Effector memory CD4-positive, alpha-beta T cell (primary cell): ENCODE measurements at places on chromosomes 5 and 9.
A peak's percentile ranks its signal among the peaks of the same experiment; 100 is the strongest.

DNA sequence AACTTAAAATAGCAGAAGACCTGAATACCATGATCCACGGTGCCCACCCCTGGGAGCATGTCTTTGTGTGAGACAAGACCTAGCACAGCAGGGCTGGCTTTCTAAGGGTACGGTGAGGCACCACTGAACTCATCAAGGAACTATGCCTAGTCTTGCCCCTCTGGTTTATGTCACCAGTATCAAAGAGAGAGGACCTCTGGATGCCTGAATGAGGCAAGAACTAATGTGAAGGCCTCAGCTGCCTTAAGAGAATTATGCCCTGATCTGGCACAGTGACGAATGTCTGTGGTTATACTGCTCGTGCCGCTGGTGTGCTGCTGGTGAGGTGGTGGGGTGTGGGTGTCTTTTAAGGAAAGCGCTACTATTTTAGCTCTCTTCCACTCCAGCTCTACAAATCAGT is 23.0 kb downstream of the NREP start:
- DNase-seq = no peak

DNA sequence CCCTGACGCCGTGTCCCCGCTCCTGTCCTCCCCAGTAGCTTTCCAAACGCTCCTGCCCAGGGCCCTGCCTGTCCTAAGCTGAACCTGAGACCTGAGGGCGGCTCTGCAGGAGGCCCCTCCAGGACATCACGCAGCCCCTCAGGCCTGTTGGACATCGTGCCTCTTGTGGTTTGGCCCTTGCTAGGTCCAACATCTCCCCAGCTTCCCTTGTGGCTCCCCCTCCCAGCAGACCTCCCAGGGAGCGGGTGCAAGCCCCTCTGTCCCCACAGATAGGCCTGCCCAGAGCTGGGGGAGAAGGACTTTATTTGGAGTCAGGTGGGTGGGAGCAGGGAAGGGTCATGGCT is 4.1 kb downstream of the OBP2B start:
- DNase-seq = no peak

DNA sequence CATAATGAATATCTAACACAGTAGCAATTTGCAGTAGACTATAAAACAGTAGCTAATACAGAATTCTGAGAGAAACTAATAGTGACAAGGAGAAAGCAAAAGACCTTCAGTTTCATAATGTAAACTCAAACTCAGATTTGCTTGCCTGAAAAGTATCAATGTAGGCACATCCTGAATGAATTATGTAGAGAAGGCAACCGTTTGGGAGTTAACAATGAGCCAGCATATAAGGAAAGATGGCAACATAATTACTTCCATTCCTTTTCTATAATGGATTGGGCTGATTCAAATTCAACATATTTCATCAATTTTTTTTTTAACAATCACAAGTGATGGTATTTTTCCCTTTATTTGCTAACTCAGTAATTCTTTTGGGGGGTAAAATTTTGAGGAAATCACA is 261.6 kb downstream of the SEMA5A start:
- DNase-seq = no peak

GRCh38 chr9:20012232-20012631 is 223.4 kb upstream of the SLC24A2 start:
- no peak for DNase-seq

DNA sequence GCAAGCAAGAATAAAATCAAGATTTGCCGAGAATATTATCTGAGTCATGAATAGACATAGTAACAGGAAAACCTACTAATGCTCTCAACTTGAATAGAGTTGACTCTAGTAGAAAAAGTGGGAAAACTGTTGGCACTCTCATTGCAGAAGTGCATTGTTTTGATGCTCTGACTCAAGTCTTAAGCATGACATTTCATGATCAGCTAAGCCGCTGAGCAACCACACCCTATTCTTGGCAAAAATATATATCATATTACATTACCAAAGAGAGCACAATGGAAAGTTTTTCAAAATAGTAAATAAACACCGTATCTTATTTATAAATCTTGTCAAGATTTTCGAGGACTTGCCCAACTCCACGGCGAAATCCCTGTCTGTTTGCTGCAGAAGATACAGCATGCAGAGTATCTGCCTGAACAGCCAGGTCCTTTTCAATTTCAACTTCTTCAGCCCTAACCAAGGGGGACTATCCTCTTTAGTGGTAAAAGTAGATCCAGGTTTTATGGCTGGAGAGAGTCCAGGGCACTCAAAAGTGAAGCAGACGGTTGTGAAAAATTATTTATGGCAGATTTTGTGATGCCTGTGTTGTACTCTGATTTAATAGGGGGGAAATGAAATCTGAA is 13.9 kb upstream of the ADAMTSL1 start:
- no peak for DNase-seq

GRCh38 chr5:124056991-124057723 is 545.2 kb downstream of the CSNK1G3 start:
- DNase-seq = no peak

DNA sequence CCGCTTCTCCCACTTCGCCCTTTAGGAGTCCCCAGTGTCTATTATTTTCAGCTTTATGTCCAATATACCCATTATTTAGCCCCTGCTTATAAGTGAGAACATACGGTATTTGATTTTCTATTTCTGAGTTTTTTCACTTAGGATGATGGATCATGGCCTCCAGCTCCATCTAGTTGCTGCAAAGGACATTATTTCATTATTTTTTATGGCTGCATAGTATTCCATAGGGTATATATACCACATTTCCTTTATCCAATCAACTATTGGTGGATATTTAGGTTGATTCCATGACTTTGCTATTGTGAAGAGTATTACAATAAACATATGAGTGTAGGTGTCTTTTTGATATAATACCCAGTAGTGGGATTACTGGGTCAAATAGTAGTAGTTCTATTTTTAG is 162.9 kb downstream of the FER start:
- DNase-seq = no peak

GRCh38 chr5:173538654-173539053 is 77.8 kb downstream of the BOD1 start:
- no peak for DNase-seq

- no peak for DNase-seq
Measured at GRCh38 chr9:16236882-16237281, 633.6 kb downstream of the BNC2 start.

DNA sequence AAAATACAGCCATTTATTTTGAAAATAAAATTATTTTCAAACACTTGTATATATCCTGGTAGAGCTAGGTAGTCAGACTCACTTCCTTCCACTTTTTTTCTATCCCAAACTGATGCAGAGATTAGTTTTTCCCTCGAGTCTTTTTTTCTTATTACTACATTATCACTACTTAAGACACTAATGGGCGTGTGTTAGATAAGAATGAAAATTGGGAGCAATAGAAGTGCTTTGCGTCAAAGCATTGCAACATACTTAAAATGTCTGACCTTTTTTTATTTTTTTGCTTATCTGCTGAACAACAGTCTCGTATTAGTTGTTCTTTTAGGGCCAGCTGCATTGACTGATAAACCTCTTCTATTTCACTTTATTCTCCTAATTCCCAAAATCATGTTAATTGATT is 1278.7 kb downstream of the CDH12 start:
- no peak for DNase-seq

- DNase-seq = no peak
Measured at GRCh38 chr5:125337294-125337693, 590.9 kb upstream of the ZNF608 start.

- DNase-seq = no peak
Measured at GRCh38 chr9:33633636-33634035, 109.6 kb downstream of the ANKRD18B start.

DNA sequence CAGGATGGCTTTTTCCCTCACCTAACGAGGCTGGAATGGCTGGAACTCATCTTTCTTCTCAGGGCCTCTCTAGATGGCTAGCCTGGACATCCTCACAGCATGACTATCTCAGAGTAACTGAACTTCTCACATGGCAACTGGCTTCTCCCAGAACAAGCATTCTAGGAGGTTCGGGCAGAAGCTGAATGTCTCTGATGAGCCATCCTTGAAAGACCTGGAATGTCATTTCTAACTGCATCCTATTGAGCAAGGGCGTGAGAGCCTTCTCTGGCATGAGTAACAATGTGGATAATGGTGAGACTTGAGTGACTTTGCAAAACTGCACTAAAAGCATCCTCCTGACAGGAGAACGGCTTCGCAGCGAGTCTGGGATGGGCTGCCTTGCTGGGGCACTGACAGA is 487.7 kb downstream of the MAT2B start:
- no peak for DNase-seq

- no peak for DNase-seq
Measured at GRCh38 chr9:131227959-131228460, 48.3 kb downstream of the FAM78A start.

GRCh38 chr5:23675456-23675855 is 168.0 kb downstream of the PRDM9 start:
- no peak for DNase-seq

DNA sequence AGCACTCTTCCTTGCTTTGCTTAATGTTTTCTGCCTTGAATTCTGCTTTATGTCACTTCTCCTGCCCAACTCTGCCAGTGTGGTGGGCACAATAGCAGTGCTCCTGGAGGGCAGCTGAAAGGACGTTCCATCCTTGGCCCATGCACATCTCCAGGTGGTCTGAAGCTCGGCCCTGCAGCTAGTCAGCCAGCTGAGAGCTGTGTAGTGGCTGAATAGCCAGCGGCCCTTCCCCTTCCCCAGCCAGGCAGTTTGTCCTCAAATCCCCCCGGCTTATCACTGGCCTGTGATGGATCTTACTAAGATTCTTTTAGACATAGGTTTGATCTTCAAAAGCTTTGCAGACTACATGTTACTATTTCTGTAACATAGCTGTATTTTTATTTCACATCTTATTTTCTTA is 42.7 kb upstream of the ANGPTL2 start:
- DNase-seq = no peak

GRCh38 chr5:146081556-146081955 is 23.8 kb downstream of the PLAC8L1 start:
- DNase-seq = no peak

DNA sequence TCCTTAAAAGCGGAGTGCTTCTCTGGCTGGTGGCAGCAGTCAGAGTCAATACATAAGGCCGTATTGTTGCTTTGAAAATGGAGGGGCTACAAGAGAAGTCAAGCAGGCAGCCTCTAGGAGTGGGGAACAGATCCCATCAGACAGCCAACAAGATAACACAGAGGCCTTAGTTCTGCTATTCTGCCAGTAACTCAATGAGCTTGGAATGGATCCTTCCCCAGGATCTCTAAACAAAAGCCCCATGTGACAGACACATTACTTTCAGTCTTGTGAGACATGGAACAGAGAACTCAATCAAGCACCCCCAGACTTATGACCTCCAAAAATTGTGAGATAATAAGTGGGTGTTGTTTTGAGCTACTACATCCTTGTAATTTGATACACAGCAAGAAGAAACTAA is 158.6 kb downstream of the RFX3 start:
- DNase-seq = no peak

DNA sequence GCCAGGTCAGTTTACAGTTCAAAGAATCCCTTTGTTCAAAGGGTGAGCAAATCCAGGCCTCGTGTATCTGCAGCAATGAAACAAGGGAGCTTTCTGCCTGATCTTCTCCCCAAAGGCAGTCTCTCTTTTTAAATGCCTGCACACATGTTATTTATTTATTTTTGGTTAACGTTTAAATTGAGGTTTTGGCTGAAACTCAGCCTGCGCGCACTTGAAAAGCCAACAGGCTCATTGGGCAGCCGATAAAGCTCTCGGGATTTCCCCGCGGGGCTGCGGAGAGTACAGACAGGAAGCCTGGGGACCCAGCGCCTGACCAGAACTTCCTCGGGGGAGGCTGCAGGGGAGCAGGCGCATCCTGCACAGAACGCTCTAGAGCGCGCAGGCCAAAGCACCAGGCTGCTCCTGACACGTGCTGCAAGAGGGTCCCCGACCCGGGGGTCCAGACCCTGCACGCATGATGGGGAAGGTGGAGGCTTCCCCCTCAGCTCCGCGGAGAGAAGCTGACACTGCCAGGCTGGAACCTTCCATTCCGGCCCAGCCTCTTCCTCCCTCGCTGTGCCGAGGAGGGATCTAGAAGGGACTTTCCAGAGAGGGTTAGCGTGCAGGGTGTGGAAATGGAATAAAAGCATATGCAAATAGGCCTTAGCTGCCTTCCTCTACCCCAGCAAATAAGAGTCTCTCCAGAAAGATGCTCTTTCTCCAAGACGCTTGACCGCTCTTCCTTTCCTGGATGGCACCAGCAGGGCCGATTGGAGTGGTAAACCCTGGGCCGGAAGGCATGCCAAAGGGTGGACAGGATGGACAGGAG is 46.1 kb downstream of the PTTG1 start:
- peak; percentile 69 for DNase-seq

DNA sequence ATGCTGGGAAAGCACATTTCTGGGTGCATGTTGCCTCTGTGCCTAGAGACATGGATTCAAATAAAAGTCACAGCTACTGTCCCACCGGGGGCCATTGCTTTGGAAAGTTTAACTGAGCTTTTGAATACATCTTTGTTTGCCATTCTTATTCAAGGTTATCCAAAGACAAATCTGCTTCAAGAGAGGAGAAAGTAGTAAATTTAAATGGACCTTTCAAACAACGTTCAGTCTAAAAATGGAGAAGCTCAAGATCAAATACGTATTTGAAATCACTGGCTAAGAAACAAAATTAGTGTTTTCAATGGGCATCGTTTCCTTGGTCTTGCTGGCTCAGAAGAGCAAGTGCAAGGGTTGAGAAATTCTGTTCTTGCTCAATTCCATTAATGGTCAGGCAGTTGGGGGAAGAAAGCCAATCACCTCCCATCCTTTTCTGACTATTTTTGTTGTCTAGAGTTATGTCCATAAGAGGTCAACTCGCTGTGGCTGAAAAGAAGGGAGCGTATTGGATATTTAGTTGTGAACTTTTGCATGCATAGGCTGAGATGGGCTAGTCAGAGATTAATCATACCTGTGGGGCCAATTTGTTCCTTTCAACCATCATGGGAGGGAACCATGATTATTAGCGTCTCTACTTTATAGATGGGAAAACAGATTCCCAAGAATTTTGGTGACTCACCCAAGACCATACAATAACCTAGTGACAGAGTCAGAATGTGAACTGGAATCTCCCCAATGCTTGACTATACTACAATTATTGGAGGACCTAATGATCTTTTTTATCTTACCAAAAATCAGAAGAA is 276.2 kb upstream of the TNC start:
- DNase-seq = no peak

GRCh38 chr5:55850839-55851674 is at the start of gene IL31RA:
IL31RA (plus strand) TSS chr5:55851357; CDS start chr5:55851571, 214 bp downstream.
- DNase-seq = no peak

GRCh38 chr5:133121080-133121479 is 69.3 kb downstream of the HSPA4 start:
- no peak for DNase-seq

GRCh38 chr5:176897263-176897662 is 1.9 kb downstream of the HK3 start:
- no peak for DNase-seq

- no peak for DNase-seq
Measured at GRCh38 chr5:35009657-35010056, 38.1 kb downstream of the AGXT2 start.

GRCh38 chr5:657570-657969 is 35.6 kb downstream of the TPPP start:
- no peak for DNase-seq

- no peak for DNase-seq
Measured at GRCh38 chr9:6109986-6110385, 94.6 kb upstream of the RANBP6 start.
